SIG-M5 (cell line): ENCODE measurements at places on chromosomes 16 and 17.
A peak's percentile ranks its signal among the peaks of the same experiment; 100 is the strongest.

GRCh38 chr16:87628940-87629339, 26.6 kb downstream of the JPH3 start:
- DNase-seq = peak; percentile 35

DNA sequence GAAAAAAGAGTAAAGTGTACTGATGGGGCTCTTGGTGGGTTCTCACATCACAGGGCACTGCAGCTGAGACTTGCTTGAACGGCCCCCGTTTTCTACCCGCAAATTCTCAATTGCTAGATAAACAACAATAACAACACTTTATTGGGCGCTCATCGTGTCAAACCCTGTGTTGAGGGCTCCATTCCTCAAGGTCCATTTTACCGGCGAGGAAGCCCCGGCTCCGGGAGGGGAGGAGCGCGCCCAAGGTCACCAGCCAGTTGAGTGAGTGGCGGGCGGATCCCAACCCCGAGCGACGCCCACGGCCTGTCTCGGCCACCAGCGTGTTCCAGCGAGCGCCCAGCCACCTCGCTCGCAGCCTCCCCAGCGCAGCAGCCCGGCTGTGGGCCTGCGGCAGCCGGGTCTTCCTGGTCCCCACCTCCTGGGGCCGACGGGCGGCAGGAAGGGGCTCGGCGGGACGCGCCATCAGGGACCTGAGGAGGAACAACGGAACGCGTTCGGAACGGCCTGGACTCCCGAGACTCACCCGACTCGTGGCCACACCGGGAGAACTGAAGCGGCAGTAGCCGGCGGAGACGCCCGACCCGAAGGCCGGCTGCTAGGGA, 373 bp downstream of the CMC2 start:
- no peak for DNase-seq

DNA sequence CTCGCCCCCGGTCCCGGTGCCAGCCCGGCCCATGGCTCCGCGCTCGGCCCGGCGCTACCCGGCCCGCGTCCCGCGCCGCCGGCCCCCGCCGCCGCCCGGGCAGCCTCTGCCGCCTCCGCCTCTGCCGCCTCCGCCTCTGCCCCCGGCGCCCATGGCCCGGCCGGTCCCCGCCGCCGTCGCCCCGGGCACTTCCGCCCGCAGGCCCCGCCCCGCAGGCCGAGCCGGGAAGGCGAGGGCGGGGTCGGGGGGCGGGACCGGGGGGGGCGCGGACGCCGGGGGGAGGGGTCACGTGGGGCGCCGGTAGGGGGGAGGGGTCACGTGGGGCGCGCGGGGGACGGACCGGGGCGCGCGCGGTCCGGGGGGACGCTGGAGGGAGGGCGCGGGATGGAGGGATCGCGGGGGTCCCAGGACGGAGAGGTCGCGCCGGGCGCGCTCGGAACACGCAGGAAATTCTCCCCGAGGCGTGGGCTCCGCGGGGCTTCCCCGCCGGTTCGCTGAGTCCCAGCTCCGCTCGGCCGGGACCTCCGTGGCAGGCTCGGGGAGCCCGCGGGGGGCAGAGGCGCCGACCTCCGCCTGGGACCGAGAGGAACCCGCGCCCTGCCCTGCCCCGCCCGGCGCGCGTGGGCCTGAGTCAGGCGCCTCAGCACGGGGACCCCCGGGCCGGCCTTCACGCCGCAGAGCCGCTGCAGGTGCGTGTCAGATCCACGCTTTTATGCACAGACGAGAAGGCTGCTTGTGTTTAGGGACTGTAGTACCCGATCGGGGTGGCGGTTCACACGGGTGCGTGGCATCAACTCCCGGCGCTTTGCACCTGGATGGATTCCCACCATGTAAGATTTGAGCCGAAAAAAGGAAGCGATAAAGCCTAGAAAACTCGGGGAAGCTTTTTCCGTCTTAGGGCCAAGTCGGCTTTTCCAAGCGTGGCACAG, at the start of gene PGAP6:
TSS of gene PGAP6 (minus strand) at position 190 of the 929 bp plus-strand sequence. CDS start at position 33, 157 bp downstream.
- no peak for DNase-seq

DNA sequence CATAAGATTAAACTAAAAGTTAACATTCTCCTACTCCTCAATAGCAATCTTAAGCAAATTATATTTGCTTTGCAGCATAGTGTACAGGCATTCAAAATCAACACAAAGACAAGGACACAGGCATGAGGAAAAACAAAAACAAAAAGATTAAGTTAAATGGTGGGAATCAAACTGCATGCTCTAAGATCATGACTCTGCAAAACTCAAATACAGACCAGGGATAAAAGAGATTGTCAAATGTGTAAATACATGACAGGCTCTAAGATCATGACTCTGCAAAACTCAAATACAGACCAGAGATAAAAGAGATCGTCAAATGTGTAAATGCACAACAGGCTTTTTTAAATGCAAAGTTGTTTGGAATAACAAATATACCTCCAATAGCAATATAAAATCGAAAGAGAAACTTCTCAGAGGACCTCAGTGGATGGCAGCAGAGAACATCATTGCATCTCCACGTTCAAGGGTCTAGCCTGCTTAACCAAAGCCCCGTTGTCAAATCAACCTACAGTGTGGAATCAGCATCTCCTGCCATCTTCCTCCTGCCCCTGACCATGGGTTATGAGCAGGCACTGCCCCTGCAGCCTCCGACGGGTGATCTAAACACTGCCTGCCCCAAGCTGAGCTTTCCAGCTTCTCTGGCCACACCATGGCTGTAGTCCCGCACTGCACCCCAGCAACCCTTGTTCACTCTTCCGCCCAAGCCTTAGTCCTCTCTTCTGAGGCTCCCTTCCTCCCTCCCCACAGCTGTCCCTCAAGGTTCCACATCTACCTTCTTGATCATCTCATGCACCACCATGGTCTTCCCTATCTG, 446.1 kb downstream of the SOX9 start:
- DNase-seq = no peak

DNA sequence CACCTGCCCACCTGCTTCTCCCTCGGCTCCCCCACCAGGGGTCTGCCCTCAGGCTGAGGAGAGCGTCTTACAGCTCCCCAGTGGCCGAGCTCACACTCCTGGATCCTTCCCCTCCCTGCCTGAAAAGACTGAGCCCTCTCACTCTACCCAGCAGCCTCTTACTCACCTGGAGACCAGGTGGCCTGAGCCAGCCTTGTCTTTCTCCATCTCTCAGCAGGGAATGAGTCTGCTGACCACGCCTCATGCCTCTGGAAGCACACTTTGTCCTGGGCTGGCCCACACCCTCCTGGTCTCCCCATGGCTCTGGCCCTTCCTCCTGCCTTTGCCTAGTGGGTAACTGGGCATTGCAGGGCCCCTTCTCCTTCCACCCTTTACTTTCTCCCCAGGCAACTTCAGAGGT, 177.2 kb downstream of the ENGASE start:
- DNase-seq = no peak

GRCh38 chr16:82601989-82602640, 24.7 kb upstream of the CDH13 start:
- no peak for DNase-seq

DNA sequence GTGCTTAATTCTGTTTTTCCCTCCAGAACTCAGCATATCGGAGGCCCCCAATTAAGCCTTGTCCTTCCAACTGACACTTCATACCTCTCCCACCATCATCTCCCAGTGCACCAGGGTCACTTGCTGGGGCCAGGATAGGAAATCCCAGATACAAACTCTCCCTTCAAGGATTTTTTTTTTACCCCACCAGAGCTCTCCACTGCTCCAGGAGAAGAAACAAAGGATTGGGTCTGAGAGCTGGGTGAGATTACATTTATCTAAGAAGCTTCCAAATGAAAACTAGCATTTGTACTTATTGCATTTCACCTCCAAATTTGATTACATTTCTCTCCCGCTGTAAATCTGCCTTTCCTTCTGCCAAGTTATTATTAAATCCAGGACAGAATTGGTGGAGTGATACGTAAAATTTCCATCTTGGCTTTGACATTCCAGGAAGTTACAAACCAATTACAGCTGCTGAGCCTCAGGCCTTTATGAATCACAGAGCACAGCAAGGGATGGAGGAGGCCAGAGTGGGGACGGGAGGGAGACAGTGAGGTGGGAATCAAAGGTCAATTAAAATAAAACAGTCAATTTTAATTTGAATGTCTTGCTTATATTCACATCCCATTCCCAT, 123.5 kb downstream of the USP31 start:
- no peak for DNase-seq

DNA sequence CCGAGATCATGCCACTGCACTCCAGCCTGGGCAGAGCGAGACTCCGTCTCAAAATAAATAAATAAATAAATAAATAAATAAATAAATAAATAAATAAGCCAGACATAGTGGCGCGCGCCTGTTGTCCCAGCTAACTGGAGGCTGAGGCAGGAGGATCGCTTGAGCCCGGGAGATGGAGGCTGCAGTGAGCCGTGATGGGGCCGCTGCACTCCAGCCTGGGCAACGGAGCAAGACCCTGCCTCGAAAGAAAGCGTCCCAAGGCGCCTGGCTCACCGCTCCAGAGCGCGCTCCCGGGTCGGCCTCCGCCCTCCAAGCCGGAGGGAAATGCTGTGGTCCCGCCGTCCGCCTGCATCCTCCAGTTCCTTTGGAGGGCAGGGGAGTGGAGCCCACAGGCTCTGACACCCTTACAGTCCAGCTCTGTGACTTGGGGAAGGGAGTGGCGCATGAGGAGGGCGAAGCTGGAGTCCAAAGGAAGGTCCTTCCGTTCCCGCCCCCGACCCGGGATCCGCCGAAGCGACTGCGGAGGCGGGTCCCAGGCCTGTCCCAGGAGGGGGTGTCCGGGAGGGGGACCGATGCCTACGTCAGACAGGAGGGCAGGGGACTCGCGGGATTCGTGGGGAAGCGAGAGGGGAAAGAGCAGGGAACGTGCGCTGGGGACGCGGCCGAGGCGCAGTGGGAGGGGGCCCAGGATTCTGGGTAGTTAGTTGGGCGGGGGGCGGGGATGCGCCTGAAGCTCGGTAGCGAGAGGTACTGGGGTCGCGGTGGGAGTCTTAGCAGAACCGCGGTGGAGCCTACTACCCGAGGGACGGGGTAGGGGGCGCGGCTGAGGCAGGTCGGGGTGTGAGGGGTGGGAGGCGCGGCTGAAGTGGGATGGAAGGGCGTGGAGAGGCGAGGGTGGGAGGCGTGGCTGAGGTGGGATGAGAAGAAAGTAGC, 8.4 kb upstream of the TRPV2 start:
- no peak for DNase-seq

DNA sequence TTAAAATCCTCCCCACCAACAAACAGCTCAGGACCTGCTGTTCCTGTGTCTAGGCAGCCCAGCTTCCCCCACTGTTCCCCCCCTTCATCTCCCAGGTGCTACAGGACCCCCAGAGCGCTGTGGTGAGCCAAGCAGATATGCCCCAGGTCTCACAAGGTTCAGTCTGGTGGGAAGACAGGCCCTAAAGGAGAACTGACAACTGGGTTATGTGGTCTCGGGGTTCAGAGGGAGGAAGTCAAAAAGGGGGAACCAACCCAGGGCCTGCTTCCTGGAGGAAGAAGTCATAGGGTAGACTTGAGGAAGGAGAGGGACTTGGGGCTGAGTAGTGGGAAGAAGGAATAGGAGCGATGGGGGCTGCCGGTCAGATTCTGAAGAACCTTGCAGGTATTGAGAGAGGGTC, 2.6 kb downstream of the RIPOR1 start:
- no peak for DNase-seq

DNA sequence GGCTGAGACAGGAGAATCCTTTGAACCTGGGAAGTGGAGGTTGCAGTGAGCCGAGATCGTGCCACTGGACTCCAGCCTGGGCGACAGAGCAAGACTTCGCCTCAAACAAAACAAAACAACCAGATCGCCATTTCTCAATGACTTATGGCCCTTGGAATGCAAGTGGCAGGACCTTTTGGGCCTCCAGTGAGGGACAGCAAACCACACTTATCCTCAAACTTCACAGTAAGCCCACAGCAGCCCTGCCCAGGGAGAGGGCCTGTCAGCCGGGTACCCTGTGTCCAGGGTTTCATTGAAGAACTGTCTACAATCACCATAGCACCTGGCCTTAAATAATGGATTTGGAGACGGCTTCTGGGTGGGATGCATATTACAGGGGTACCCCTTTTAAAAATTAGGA, 11.7 kb downstream of the TRAF4 start:
- no peak for DNase-seq

GRCh38 chr17:41067281-41067680, 1.6 kb upstream of the KRTAP2-4 start:
- DNase-seq = no peak

DNA sequence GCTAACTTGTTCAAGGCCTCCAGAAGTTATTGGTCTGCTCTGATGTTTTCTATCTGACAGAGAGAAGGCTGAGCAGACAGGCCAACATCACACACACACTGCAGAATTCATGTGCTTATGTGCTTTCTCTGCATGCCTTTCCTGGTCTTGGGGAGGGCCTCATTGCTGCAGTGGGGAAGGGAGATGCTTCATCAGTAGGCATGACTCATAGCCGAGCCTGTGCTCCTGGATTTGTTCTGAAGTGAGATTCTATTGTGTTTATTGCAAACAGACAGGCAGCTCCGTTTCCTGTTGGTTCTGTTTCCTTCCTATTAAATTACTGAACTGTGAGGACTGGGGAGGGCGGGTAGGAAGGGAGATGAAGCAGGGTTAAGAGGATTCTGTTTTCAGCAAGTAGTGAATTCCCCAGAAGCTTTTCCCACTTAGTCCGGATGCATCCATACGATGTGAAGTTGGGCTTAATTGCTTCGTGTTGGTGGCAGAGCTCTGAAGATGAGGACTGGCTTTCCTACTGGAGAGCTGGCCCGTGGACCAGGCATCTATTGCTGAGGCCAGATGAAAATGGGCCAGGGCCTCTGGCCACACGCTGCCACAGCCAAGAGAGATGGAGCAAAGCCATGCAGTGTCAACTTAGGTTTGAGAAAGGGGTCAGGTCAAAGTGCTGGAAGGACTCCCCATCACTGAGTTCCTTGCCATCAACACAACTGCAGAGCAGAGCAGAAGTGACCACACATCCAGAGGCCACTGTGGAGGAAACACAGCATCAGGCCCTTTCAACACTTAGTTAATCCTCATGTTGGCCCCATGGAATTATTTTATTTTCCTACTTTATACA, 179.3 kb downstream of the UTP18 start:
- no peak for DNase-seq

- no peak for DNase-seq
Measured at GRCh38 chr17:36132421-36132831, 28.8 kb downstream of the CCL4 start.

- no peak for DNase-seq
Measured at GRCh38 chr16:82197540-82198240, 27.7 kb upstream of the MPHOSPH6 start.
